ENCODE measurements at places on chromosomes 13 and 19. TPM values are rescaled to one million over a fixed set of nuclear protein-coding genes. Genes with fewer than 3 reads are reported as not detected.

Gene RASL11A
- total RNA-seq: 0.44 TPM

Gene CACNG7
- total RNA-seq: not detected

Gene DACH1
- total RNA-seq: 1.7 TPM

Gene CRX
- not detected for total RNA-seq

Gene ERICH4
- total RNA-seq: not detected

Gene TIMM44
- total RNA-seq: 65.3 TPM

Gene PSG2
- not detected for total RNA-seq

Gene CCDC169
- total RNA-seq: 0.42 TPM

GRCh38 chr13:76383676-76384461 is 502.3 kb downstream of the KCTD12 start:
- H3K36me3 ChIP-seq: no peaks in the 10 kb centered on the region
- H3K4me1 ChIP-seq: no peaks in the 10 kb centered on the region
- H3K27me3 ChIP-seq: no peaks in the 10 kb centered on the region
- no peak overlapping the region for H3K27ac ChIP-seq

DNA sequence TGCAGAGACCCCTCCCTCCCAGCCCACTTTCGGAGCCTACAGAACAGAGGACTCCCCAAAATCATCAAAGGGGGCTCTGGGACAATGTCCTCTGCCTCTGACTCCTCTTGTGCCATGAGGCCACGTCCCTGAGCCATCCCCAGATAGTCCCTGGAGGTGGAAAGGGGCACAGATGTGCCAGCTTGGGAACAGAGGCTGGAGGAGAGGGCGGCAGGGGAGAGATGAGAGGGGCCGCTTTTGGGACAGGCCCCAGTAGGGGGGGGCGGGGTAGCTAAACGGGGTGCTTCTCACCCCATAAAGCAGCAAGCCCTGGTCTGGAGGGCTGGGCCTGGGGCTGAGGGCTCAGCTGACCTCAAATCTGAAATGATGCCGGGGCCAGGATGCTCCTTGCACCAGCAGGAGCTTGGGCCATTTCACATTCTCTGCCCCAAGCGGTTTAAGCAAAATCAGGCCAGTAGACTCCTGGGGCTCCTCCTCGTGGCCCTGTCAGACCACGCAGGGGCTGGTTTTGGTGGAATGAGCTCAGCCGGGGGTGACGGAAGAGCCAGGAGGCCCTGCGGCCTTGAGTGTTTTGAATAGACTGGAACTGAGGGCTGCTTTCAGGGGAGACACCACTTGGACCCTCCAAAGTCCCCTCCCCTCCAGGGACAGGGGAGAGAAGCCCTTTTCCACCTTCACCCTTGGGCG is 27.1 kb downstream of the ONECUT3 start:
- no peak overlapping the region for H3K4me3 ChIP-seq
- no peak overlapping the region for H3K27ac ChIP-seq
- H3K27me3 ChIP-seq: peaks cover 11% of the 10 kb centered on the region
- H3K36me3 ChIP-seq: no peaks in the 10 kb centered on the region

- H3K36me3 ChIP-seq: no peaks in the 10 kb centered on the region
- no peak overlapping the region for H3K4me3 ChIP-seq
- no peaks in the 10 kb centered on the region for H3K27me3 ChIP-seq
Measured at GRCh38 chr13:29561918-29562317, 33.6 kb downstream of the SLC7A1 start.

DNA sequence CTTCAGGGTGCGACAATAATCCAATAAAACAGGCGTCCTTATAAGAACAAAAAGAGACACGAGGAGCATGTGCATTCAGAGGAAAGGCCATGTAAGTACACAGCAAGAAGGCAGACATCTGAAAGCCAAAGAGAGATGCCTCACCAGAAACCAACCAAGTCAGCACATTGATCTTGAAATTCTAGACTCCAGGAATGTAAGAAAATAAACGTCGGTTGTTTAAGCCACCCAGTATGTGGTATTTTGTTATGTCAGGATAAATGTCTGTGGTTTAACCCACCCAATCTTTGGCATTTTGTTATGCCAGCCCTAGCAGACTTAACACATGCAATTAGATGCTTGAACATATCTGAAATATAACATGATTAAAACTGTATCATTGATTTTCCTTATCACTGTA is 452.0 kb downstream of the SLITRK6 start:
- no peak overlapping the region for H3K27ac ChIP-seq
- no peaks in the 10 kb centered on the region for H3K27me3 ChIP-seq
- no peaks in the 10 kb centered on the region for H3K4me1 ChIP-seq
- H3K4me3 ChIP-seq: no peak overlapping the region

- H3K27me3 ChIP-seq: no peaks in the 10 kb centered on the region
- no peak overlapping the region for H3K27ac ChIP-seq
- H3K36me3 ChIP-seq: peaks cover 13% of the 10 kb centered on the region
- H3K4me1 ChIP-seq: no peaks in the 10 kb centered on the region
- DNase-seq: no peak
Measured at GRCh38 chr19:17107546-17108452, 32.2 kb downstream of the MYO9B start.

DNA sequence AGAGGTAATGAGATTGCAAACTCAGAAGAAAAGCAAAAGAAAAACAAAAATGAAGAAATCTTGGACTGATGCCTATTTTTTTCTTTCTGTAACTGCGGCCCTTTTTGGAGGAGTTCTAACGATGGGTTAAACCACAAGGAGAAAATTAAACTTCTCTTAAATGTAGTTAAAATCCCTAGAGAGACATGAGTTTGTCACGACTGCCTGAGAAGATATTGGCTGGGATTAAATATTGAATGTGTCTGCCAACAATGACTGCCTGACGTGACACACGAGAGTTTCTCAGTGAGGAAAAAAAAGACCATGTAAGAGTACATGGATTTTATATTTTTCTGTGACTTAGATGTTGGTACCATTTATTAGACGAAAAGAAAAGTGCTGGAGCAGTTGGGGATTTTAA is 1013.4 kb downstream of the PCDH9 start:
- H3K4me3 ChIP-seq: no peak overlapping the region
- no peak overlapping the region for H3K27ac ChIP-seq
- no peaks in the 10 kb centered on the region for H3K27me3 ChIP-seq
- H3K36me3 ChIP-seq: no peaks in the 10 kb centered on the region

DNA sequence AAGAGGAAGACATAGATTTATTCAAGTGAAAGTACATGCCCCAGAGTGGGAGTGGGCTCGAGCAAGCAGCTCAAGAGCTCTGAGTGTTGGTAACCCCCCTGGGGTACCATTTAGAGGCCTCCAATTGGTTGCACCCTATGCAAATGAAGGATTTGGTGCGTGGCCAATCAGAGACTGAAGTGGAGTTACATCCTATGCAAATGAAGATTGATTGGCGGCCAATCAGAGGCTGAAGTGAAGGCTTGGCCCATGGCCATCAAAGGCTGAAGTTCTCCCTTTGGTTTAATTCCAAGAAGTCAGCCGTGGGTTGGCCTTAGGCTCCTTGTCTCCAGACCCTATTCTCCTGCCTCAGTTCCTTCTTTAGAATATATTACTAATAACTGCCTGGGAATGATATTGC is 12.9 kb upstream of the IGFL1 start:
- H3K27me3 ChIP-seq: no peaks in the 10 kb centered on the region
- no peaks in the 10 kb centered on the region for H3K36me3 ChIP-seq
- H3K27ac ChIP-seq: no peak overlapping the region
- no peak overlapping the region for H3K4me3 ChIP-seq
- no peak for DNase-seq
- no peaks in the 10 kb centered on the region for H3K4me1 ChIP-seq

DNA sequence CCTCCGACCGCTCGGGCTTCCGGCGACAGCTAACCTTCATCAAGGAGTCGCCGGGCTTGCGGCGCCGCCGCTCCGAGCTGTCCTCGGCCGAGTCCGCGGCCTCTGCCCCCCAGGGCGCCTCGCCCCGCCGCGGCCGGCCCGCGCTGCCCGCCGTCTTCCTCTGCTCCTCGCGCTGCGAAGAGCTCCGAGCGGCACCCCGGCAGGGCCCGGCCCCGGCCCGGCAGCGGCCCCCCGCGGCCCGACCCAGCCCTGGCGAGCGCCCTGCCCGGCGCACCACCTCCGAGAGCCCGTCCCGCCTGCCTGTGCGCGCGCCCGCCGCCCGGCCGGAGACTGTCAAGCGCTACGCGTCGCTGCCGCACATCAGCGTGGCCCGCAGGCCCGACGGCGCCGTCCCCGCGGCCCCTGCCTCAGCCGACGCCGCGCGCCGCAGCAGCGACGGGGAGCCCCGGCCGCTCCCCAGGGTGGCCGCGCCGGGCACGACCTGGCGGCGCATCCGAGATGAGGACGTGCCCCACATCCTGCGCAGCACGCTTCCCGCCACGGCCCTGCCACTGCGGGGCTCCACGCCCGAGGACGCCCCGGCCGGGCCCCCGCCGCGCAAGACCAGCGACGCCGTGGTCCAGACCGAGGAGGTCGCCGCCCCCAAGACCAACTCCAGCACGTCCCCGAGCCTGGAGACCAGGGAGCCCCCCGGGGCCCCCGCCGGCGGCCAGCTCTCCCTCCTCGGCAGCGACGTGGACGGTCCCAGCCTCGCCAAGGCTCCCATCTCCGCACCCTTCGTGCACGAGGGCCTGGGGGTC is 9.6 kb downstream of the C19orf25 start:
- DNase-seq: peak; percentile 50
- peaks cover 30% of the 10 kb centered on the region for H3K4me1 ChIP-seq
- peaks cover 6% of the 10 kb centered on the region for H3K27me3 ChIP-seq
- H3K36me3 ChIP-seq: no peaks in the 10 kb centered on the region

DNA sequence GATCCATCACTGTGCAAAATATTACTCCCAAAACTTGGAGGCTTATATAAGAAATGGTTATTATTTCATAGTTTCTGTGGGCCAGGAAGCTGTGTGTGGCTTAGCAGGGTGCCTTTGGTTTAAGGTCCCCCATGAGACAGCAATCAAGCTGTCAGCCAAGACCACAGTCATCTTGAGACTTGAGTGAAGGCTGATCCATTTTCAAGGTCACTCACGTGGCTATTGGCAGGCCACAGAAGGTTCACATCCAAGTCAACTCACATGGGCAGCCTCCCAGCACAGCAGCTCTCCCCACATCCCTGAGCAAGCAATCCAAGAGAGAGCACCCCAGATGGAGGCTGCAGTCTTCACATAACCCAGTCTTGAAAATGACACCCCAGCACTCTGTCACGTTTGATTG is 537.4 kb downstream of the MYO16 start:
- H3K4me1 ChIP-seq: no peaks in the 10 kb centered on the region
- no peaks in the 10 kb centered on the region for H3K36me3 ChIP-seq
- DNase-seq: no peak
- no peak overlapping the region for H3K27ac ChIP-seq
- H3K27me3 ChIP-seq: no peaks in the 10 kb centered on the region

GRCh38 chr19:34173193-34173956 is 1.1 kb downstream of the LSM14A start:
- peak overlapping the region; percentile 94 for H3K4me3 ChIP-seq
- H3K27me3 ChIP-seq: no peaks in the 10 kb centered on the region
- peak overlapping the region; percentile 95 for H3K27ac ChIP-seq
- peaks cover 6% of the 10 kb centered on the region for H3K36me3 ChIP-seq

DNA sequence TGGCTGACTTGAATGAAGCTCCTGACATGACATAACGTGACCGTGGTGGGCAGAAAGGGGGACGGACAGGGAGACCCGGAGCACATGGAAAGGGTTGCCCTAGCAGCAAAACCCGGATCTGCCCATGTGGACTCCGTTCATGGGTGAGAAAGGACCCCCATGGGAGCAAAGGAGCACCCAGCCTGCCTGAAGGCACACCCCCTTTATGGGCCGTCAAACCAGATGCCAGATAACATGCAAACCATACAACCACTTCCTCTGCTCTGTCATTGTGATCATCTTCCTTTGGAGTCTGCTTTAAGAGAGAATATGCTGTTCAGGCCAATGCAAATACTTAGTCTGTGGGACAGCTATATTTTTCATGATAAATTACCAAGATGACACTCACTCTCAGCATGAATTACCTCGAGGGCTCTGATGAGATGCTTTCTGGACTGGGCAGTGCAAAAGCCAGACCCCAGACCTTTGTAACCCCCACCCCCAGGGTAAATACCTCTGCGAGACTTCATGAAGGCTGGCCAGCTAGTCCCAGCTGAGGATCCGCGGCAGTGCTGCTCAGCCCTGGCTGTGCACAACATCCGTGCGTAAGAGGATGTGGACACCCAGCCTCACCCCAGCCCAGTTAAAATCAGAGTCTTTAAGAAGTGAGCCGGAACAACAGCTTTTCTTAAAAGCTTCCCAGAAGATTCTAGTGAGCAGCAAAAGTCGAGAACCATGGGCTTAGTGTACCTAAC is 126.6 kb downstream of the USP12 start:
- H3K4me3 ChIP-seq: no peak overlapping the region
- H3K27ac ChIP-seq: no peak overlapping the region
- no peaks in the 10 kb centered on the region for H3K27me3 ChIP-seq
- H3K4me1 ChIP-seq: peaks cover 5% of the 10 kb centered on the region

- no peak overlapping the region for H3K27ac ChIP-seq
- DNase-seq: no peak
- H3K27me3 ChIP-seq: no peaks in the 10 kb centered on the region
Measured at GRCh38 chr19:42378225-42379215, 11.6 kb downstream of the CNFN start.

GRCh38 chr19:52170304-52170703 is 1.1 kb downstream of the ZNF836 start:
- H3K36me3 ChIP-seq: peaks cover 9% of the 10 kb centered on the region
- H3K27ac ChIP-seq: peak overlapping the region; percentile 92
- H3K27me3 ChIP-seq: no peaks in the 10 kb centered on the region
- DNase-seq: no peak
- H3K4me1 ChIP-seq: peaks cover 18% of the 10 kb centered on the region

GRCh38 chr19:29489172-29489951 is 36.4 kb upstream of the VSTM2B start:
- no peaks in the 10 kb centered on the region for H3K36me3 ChIP-seq
- no peaks in the 10 kb centered on the region for H3K4me1 ChIP-seq
- H3K27ac ChIP-seq: no peak overlapping the region
- no peak for DNase-seq
- no peaks in the 10 kb centered on the region for H3K27me3 ChIP-seq

DNA sequence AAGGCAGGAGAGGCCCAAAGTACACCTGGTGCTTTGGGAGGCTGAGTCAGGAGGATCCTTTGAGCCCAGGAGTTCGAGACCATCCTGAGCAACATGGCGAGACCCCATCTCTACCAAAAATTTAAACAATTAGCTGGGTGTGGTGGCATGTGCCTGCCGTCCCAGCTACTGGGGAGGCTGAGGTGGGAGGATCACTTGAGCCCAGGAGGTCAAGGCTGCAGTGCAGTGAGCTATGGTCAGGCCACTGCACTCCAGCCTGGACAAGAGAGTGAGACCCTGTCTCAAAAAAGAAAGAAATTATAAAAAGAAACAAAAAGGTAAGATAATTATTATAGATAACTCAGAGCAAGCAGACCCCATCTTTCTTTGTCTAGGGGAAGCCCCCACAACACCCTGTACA is 1.9 kb downstream of the HOMER3 start:
- no peaks in the 10 kb centered on the region for H3K4me1 ChIP-seq
- no peak overlapping the region for H3K4me3 ChIP-seq
- H3K36me3 ChIP-seq: no peaks in the 10 kb centered on the region
- no peaks in the 10 kb centered on the region for H3K27me3 ChIP-seq
- no peak overlapping the region for H3K27ac ChIP-seq
